Psoas muscle (tissue), 8 donors: ENCODE measurements at places on chromosomes 16 and 17.

GRCh38 chr16:46688101-46688653 is 801 bp downstream of the VPS35 start:
- no peak for DNase-seq

- DNase-seq: no peak
Observed at GRCh38 chr16:31861455-31861854, 12.2 kb upstream of the ZNF267 start.

DNA sequence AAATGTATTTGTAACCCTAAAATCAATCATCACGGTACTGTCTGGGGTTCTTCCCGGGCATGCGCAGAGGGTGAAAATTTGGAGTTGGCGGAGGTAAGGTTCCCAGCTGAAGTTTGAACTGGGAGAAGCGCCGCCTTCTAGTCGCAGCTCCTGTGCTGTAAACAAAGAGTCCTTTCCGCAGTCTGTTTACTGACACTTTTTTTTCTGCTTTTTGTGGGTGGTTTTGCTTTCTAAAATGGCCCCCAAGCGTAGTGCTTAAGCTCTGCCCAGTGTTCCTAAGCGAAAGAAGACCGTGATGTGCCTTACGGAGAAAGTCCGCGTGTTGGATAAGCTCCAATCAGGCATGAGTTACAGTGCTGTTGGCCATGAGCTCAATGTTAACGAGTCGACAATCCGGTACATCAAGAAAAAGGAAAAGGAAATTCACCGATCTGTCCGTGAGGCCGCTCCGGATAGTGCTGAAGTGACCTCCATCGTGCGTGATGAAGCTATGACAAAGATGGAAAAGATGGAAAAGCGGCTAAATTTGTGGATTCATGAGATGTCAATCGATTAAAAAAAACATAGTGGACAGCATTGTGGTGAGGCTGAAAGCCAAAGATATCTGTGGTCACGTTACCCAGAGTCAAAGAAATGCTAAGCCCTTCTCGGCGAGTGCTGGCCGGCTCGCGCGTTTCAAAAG is 570 bp upstream of the CFDP1 start:
- DNase-seq: peak; percentile 43

- DNase-seq: no peak
Observed at GRCh38 chr16:84527532-84528269, 23.2 kb upstream of the MEAK7 start.

DNA sequence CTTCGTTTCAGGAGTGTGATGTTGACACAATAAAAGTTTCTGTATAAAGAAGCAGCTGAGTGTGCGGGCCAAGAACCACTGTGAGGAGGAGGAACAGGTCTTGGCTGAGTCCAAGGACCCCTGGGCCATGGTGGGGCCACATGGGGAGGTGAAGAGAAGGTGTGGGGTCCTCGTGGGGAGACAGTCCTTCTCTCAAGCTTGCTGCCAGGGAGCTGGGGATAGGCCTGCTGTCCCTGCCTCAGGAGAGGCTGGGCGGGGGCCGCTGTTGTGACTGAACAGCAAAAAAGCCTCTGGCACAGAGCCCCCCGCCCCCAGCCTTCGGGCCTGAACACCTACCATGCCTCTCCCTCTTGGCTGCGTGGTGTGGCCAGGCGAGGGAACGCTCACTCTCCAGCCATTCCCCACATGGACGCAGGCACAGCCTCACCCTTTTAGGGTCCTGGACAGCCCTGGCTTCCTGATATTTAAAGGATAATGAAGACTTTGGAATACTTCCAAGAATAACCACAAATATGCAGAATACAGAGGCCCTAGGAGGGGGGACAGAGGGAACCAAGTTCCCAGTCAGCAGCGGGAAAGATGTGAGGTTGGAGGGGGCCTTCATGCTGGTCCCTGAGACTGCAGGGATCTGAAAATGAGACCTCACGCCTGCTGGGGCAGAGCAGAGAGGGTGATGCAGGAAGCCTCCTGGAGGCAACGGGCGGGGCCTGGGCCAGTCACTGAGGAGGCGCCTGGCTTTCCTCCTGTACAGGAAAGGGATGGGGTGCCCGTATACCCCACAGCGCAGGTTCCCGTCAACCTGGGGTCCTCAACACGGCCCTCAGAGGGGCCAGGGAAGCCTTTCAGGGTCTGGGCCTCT is 100.0 kb upstream of the CREBBP start:
- DNase-seq: no peak

DNA sequence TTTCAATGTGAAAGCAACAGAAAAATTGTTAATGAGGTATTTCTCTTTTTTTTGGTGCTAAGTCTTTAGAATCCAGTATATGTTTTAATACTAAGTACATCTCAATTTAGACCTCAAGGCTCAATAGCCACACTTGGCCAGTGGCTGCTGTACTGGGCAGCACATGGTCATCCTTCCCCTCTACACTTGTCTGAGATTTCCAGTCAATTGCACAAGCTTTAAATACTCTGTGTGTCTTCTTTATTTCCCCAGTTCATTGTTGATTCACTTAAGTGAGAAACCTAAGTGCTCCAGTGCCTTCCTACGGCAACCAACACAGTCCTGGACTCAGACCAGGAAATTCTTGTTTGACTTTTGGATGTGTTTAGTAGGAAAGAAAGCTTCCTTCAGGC is 62.2 kb downstream of the TNRC6C start:
- DNase-seq: no peak

GRCh38 chr16:3997231-3997841 is 116.8 kb upstream of the CREBBP start:
- DNase-seq: no peak

GRCh38 chr16:11029948-11030347 is 85.6 kb downstream of the CLEC16A start:
- DNase-seq: no peak

- DNase-seq: no peak
Observed at GRCh38 chr17:34517406-34517805, 62.0 kb upstream of the TMEM132E start.

DNA sequence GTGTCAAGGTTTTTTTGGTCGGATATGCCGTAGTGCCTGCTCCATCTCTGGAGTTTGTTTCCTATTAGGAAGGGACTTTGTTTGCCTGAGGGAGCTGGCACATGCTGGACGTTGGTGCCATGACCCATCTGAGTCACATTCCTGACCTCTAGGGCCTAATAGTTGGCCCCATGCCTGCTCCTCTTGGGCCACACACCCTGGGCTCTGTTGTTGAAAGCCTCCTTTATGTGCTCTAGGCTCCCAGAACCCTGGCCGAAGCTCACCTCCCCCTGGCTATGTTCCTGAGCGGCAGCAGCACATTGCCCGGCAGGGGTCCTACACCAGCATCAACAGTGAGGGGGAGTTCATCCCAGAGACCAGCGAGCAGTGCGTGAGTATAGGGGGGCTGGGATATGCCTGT is 18.4 kb downstream of the LIMD2 start:
- no peak for DNase-seq

DNA sequence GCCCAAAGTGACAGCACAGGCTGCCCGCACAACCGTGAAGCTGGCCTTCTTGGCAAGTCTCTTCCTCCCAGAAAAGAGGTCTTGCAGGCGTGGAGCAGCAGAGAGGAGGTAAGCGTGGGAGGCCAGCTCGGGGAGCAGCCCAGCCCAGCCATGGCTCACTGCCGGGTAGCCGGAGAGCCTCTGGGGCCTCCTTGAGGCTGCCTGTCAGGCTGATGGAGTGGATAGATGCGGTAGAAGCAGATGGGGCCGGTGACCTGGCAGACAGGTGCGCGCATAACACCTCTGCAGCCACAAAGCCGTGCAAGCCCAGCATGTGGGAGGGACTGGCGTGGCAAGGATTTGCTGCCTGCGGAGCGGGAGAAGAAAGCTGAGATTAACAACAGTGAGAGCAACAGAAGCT is 17.1 kb upstream of the DOK4 start:
- peak; percentile 26 for DNase-seq

DNA sequence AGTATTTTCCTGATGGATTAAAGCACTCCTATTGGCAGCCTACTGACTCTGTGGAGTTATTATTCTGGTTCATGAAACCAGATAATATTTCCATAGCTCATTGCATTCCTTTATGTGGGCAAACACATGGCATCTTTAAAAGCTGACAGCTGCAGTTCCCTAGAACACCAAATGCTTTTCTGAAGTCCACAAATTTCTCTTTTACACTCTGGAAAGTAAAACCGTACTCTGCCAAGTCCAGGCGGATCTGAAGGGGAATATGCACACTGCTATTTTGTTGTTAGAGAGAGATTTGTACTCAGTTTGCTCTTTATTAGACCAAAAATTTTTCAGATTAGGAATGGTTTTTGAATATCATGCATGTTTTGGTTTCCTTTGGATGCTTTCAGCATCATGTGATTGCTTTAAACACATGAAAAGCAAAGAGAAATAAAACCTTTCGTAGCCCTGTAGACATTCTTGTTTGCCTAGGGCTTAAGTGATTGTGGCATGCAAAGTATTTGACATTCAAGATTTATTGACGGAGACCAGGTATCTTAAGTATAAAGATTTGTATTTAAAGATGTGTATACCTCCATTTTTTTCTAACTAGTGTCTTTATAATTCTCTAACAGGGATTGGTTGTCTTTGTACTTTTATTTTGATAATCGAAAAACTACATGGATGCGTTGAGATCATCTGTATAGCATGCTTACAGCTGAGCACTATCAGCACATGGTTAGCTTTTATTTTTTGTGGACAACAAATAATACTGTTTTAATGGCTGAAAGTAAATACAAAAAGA is 19.5 kb downstream of the SEC14L1 start:
- DNase-seq: no peak

DNA sequence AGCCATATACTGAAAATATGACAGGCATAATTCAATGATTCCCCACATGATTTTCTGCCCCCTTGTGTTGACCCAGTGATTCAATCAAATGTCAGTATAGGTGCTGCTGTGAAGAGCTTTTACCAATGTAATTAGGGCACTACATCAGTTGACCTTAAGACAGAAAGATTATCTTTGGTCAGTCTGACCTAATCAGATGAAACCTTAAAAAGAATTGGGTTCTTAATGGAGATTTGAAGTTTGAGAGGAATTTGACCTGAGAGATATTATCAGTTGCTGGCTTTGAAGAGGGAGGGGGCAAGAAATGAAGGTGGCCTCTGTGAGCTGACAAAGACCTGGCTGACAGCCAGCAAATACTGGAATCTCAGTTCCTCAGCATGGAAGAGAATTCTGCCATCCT is 358.7 kb upstream of the CA10 start:
- DNase-seq: no peak

- DNase-seq: no peak
Observed at GRCh38 chr17:75661531-75661930, 5.4 kb downstream of the RECQL5 start.

DNA sequence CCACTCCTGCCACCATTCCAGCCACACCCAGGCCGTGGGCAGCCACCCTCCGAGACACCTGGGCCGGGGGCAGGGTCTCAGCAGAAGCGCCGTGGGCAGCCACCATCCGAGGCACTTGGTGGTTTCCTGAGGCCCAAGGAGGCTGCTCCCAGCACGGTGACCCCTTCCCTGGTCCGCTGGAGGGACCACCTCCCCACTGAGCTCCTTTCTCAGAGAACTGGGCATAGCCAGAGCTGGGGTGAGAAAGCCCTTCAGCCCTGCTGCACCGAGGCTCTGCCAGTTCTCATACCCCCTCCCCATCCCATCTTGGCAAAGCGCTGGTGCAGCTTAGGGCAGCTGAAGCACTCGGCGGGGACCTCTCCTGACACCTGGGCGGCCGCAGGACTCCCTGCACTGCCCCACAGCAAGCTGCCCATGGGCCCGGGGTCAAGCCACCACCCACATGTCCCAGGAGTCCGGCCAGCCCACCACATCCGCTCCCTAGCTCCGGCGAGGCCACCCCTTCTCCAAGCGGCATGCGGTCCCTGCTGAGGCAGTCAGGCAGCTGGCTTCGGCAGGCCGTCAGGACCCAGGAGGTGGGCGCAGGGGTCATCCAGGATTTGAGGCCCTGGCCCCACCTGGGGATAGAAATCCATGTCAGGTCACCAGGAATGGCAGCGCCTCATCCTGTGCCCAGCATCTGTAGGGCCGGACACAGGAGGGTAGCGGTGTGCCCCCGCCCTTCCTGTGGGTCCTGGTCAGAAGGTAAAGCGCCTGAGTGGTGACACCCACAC is 1.3 kb upstream of the CYBA start:
- DNase-seq: no peak

- DNase-seq: no peak
Observed at GRCh38 chr17:19262650-19263631, 25.8 kb downstream of the EPN2 start.

DNA sequence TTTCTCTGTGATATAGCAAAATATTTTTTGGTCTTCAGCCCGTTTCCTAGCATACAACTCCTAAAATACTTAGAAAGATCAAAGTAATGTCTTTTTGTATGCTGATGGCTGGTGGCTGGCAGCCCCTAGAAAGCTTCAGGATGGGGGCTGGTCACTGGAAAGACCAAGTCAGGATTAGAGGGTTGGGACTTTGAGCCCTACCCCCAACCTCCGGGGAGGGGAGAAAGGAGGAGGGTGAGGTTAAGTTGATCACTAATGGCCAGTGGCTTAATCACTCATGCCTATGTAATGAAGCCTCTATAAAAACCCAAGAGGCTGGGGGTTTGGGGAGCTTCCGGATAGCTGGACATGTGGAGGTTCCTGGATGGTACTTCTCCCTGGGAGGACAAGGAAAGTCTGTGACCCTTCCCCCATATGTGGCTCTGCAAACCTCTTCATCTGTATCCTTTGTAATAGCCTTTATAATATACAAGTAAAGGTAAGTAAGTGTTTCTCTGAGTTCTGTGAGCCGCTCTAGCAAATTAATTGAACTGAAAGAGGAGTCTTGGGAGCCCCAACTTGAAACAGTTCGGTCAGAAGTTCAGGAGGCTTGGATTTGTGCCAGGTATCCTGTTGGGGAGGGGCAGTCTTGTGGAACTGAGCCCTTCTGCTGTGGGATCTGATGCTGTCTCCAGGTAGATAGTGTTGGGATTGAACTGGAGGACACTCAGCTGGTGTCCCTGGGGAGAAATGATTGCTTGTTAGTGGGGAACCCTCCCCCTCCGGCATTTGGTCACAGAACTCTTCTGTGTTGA is 3.5 kb downstream of the SLC7A6 start:
- DNase-seq: no peak

DNA sequence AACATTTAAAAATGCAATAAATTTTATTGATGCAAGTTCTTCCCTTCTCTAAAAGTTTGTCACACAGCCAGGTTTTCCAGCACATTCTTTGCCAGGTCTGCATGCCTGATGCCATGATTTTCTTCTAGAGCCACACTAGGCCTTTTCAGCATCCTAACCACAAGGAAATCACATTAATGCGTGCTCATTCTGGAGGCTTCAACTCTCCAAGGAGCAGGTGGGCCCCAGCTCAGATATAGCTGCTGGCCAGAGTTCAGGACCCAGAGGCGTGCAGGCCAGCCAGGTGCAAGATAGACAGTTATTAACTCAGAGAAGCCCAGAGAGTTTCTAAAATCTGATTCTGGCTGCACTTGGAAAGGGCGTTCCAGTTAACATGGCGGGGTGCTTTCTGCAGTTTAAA is 124.5 kb upstream of the MAF start:
- no peak for DNase-seq

GRCh38 chr17:52148969-52149351 is 9.6 kb downstream of the CA10 start:
- DNase-seq: no peak

DNA sequence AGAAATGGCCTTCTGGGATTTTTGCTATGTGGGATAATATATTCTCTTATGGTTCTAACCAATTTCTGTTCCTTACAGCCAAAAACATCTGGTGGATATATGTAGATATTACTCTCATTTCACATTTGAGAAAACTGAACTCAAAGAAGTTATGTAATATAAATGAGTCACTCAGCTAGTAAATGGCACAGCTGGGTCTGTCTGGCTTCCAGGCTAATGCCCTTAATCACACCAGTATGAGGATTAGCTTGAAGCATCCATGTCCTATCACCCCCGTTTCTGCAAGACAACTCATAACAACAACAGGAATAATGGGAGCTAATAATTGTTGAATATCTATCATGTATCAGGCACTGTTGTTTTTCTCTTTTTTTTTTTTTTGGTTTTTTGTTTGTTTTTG is 34.4 kb upstream of the USP7 start:
- DNase-seq: no peak
